Heart right ventricle (tissue), 16 donors: ENCODE measurements at places on chromosomes 13 and 19. TPM values are rescaled to one million over a fixed set of nuclear protein-coding genes. Genes with fewer than 3 reads are reported as not detected.

The ZNF317 gene
- total RNA-seq: 14.0 TPM

The KIR2DL3 gene
- total RNA-seq: not detected

The ZSCAN5A gene
- 21.1 TPM for total RNA-seq

The ZNF587B gene
- 5.9 TPM for total RNA-seq

The ARMC6 gene
- 15.3 TPM for total RNA-seq

The CTXN1 gene
- 0.18 TPM for total RNA-seq

DNA sequence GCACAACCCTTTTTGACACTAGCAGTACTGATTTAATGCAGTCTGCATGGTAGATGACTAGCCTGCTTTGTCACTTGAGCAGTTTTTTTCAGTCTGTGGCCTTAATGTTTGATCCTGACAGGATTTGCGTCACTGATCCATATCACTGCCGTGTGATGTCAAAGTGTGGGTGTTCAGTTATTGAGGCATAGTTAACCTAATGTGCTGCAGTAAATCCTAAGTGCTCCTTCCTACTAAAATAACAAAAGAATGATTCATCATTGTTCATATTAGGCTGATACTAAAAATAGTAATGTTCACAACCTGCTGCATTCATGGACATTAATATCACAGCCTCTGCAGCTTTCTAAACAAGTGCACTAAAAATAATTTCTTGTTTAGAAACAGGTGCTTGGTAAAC lies 121.9 kb upstream of the MLNR start:
- H3K4me1 ChIP-seq: peaks cover 26% of the 10 kb centered on the region
- no peak overlapping the region for H3K4me3 ChIP-seq
- DNase-seq: no peak
- no peaks in the 10 kb centered on the region for H3K36me3 ChIP-seq
- H3K27me3 ChIP-seq: no peaks in the 10 kb centered on the region

DNA sequence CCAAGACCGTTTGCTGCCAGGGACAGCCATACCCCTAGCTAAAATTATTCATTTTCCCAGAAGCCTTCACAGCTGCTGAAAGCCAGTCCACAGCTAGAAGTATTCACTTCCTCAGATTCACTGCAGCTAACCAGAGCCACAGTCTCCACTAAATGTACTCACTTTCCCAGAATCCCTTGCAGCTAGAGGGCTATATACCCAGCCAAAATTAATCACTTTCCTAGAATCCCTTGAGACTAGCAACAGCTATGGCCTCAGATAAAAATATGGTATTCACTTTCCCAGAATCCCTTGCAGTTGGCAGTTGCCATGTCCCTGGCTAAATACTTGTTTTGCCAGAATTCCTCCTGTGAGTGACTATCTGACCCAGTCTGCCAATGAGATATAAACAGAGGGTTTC lies 13.8 kb upstream of the MEIS3 start:
- H3K27me3 ChIP-seq: peaks cover 76% of the 10 kb centered on the region
- H3K36me3 ChIP-seq: no peaks in the 10 kb centered on the region
- peaks cover 21% of the 10 kb centered on the region for H3K4me1 ChIP-seq

DNA sequence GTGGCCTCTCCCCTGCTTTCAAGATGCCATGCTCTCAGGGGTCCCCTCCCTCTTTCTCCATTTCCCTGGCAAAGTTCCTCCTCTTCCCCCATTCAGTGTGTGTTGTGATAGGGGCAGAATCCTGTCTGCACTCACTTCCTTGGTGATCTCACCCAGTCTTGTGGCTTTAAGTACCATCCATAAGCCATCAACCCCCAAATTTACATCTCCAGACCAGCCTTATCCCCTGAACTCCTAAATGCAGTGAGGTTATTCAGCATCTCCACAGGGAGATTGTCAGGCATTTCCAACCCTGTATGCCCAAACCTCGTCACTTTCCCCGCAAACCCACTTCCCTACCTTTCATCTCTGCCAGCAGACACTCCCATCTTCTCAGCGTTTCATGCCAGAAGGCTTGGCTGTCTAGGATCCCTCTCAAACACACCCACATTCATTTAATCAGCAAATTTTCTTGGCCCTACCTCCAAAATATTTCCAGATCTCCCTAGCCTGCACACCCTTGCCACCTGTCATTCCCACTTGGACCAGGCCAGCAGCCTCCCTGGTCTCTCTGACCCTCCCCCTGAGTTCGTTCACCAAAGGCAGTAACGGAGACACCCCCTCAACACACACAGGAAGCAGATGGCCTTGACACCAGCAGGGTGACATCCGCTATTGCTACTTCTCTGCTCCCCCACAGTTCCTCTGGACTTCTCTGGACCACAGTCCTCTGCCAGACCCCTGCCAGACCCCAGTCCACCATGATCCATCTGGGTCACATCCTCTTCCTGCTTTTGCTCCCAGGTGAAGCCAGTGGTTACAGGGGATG lies at the start of gene HCST:
TSS of gene HCST (plus strand) at position 676 of the 808 bp plus-strand sequence. CDS start at position 741, 65 bp downstream.
- peak within 1 kb of the TSS; percentile 96 for H3K27ac ChIP-seq
- peaks cover 12% of the 10 kb centered on the region for H3K4me1 ChIP-seq
- H3K27me3 ChIP-seq: no peaks in the 10 kb centered on the region
- DNase-seq: no peak
- H3K36me3 ChIP-seq: no peaks in the 10 kb centered on the region
- no peak within 1 kb of the TSS for H3K4me3 ChIP-seq

DNA sequence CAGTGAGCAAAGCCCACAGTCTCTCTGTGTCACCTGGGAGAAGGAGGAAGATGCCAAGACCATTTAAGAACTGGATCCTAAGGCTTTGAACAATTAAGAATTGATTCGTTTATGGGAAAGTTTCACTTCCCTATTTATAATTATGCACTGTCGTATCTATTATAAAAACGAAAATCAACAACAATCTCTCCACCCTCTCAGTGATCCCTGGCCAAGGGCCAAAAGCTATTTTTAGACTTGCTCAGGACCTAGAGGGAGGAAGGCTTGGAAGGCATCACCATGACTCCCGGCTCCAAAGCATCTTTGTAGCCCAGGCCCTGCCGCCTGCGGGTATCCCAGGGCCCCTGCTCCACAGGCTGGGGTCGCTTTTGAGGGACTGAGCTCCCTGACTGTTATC lies 1.3 kb downstream of the RHPN2 start:
- peak overlapping the region; percentile 55 for H3K4me3 ChIP-seq
- DNase-seq: no peak
- H3K27ac ChIP-seq: no peak overlapping the region
- no peaks in the 10 kb centered on the region for H3K4me1 ChIP-seq
- no peaks in the 10 kb centered on the region for H3K27me3 ChIP-seq

GRCh38 chr19:1619703-1620102 lies 14.4 kb upstream of the UQCR11 start:
- H3K4me1 ChIP-seq: no peaks in the 10 kb centered on the region
- H3K4me3 ChIP-seq: no peak overlapping the region
- no peak for DNase-seq
- H3K27ac ChIP-seq: no peak overlapping the region
- H3K36me3 ChIP-seq: no peaks in the 10 kb centered on the region

GRCh38 chr13:75326173-75327134 lies 155.5 kb downstream of the TBC1D4 start:
- H3K36me3 ChIP-seq: no peaks in the 10 kb centered on the region
- no peak for DNase-seq
- H3K4me3 ChIP-seq: peak overlapping the region; percentile 25
- no peak overlapping the region for H3K27ac ChIP-seq
- H3K4me1 ChIP-seq: peaks cover 33% of the 10 kb centered on the region
- no peaks in the 10 kb centered on the region for H3K27me3 ChIP-seq

- H3K27me3 ChIP-seq: no peaks in the 10 kb centered on the region
- no peaks in the 10 kb centered on the region for H3K36me3 ChIP-seq
- H3K4me3 ChIP-seq: no peak overlapping the region
- H3K4me1 ChIP-seq: no peaks in the 10 kb centered on the region
- no peak overlapping the region for H3K27ac ChIP-seq
Measured at GRCh38 chr13:108610507-108610906, 18.9 kb upstream of the MYO16 start.

GRCh38 chr13:20332361-20333096 lies 100.4 kb upstream of the GJB6 start:
- DNase-seq: no peak
- peak overlapping the region; percentile 56 for H3K27ac ChIP-seq
- no peaks in the 10 kb centered on the region for H3K27me3 ChIP-seq
- H3K4me3 ChIP-seq: no peak overlapping the region
- H3K4me1 ChIP-seq: no peaks in the 10 kb centered on the region

GRCh38 chr13:23899555-23899954 lies 2.3 kb upstream of the C1QTNF9B start:
- peaks cover 9% of the 10 kb centered on the region for H3K27me3 ChIP-seq
- H3K4me1 ChIP-seq: peaks cover 6% of the 10 kb centered on the region
- H3K4me3 ChIP-seq: no peak overlapping the region
- H3K27ac ChIP-seq: no peak overlapping the region

- H3K36me3 ChIP-seq: no peaks in the 10 kb centered on the region
- H3K4me1 ChIP-seq: peaks cover 12% of the 10 kb centered on the region
- H3K27me3 ChIP-seq: no peaks in the 10 kb centered on the region
- H3K27ac ChIP-seq: peak overlapping the region; percentile 99
- H3K4me3 ChIP-seq: peak overlapping the region; percentile 84
Measured at GRCh38 chr13:40668335-40668734, 1.9 kb upstream of the FOXO1 start.

DNA sequence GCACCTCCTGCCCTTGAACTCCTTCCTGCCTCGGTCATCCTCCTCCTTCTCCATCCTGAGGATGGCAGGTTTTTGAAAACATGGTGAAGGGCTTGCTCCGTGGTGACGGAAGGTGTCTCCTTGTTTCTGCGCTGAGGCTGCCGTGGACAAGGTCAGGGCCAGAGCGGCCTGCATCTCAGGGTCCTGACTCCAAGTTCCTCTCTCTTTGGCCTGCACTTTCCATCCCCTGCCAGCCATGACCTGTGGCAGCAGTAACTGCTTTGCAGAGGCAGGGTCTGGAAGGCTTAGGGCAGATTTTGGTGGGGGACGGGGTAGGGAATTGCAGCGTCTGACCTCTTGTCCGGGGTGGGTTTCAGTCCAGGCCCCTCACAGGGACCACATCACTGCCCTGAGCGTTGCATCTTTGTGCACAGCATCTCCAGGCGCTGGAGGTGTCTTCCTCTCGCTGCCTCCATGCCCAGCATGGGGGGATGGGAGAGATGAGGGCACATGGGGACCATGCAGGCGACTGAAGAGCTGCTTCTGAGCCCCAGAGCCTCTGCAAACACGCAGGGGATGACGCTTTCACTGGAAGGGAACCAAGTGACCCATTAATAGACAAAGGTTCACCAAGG lies 216.8 kb downstream of the TEX29 start:
- no peak for DNase-seq
- H3K36me3 ChIP-seq: no peaks in the 10 kb centered on the region
- H3K27me3 ChIP-seq: peaks cover 68% of the 10 kb centered on the region
- no peaks in the 10 kb centered on the region for H3K4me1 ChIP-seq
- no peak overlapping the region for H3K27ac ChIP-seq

- peaks cover 3% of the 10 kb centered on the region for H3K27me3 ChIP-seq
- H3K27ac ChIP-seq: no peak overlapping the region
- H3K36me3 ChIP-seq: no peaks in the 10 kb centered on the region
- H3K4me3 ChIP-seq: no peak overlapping the region
- no peaks in the 10 kb centered on the region for H3K4me1 ChIP-seq
Measured at GRCh38 chr19:28519218-28519779, 693.7 kb downstream of the UQCRFS1 start.

GRCh38 chr13:29957320-29957719 lies 106.9 kb upstream of the UBL3 start:
- H3K4me1 ChIP-seq: no peaks in the 10 kb centered on the region
- no peaks in the 10 kb centered on the region for H3K36me3 ChIP-seq
- H3K27me3 ChIP-seq: no peaks in the 10 kb centered on the region
- no peak for DNase-seq

GRCh38 chr19:38057959-38058690 lies 151.1 kb downstream of the SIPA1L3 start:
- H3K36me3 ChIP-seq: no peaks in the 10 kb centered on the region
- H3K27me3 ChIP-seq: no peaks in the 10 kb centered on the region
- no peak for DNase-seq
- H3K4me3 ChIP-seq: no peak overlapping the region

GRCh38 chr19:31214997-31215396 lies 134.2 kb downstream of the TSHZ3 start:
- no peak overlapping the region for H3K27ac ChIP-seq
- H3K36me3 ChIP-seq: no peaks in the 10 kb centered on the region
- H3K4me3 ChIP-seq: no peak overlapping the region
- H3K4me1 ChIP-seq: no peaks in the 10 kb centered on the region
- DNase-seq: no peak

DNA sequence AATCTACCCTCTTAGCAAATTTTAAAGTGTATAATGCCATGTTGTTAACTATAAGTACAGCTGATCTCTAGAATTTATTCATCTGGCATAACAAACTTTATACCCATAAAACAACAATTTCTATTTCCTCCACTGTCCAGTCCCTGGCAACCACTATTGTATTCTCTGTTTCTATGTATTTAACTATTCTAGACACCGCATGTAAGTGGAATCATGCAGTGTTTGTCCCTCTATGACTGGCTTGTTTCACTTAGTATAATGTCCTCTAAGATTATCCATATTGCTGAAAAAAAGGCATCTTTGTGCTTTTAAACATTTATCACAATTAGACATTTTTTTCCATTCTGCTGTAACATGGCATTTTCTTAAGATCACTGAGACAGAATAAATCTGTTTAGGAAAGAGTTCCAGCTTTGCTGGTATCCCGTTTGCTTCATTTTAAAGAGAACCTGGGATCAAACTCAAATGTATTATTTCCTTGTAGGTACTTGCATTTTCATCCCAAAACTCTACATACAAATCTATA lies 1191.0 kb downstream of the SLITRK5 start:
- no peak overlapping the region for H3K4me3 ChIP-seq
- H3K4me1 ChIP-seq: no peaks in the 10 kb centered on the region
- H3K27ac ChIP-seq: no peak overlapping the region
- no peak for DNase-seq
- no peaks in the 10 kb centered on the region for H3K27me3 ChIP-seq

DNA sequence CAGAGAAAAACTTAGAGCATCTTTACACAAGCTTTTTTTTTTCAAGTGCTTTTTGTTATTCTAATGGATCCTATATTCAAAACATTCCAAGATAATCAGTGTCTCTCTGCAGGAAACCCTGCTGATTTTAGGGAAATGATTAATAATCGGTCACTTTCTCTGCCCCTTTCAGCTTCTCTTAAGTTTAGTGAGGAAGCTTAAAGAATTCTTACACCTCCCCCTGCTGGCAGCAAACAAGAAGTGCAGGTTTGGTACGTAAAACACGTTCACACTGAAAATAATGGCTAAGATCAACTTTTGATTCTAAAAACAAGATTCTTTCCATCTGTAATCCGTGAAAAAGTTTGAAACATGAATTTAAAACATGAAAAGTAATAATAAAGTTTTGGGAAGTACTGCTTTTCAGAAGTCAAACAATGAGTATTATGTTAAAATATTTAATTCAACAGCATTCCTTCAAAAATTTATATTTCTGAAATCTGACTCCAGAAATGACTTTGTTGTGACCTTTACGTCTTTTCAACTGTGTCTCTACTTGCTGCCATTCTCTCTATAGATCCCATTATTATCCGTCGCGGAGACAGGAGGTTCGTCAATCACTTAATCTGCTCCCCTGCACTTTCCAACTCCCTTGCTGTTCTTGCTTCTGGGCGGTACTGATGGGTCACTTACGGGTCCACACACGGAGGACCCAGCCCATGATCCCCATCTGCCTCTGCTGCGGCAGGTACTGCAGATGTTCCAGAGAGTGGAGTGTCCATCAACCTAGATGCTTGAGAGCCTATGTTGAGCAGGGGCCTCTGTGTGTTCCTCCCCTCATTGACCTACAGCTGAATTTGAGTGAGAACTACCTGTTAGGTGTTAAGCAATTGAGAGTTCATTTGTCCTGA lies 203.1 kb upstream of the EDNRB start:
- no peak overlapping the region for H3K4me3 ChIP-seq
- DNase-seq: no peak
- peaks cover 10% of the 10 kb centered on the region for H3K4me1 ChIP-seq
- H3K27ac ChIP-seq: no peak overlapping the region
- no peaks in the 10 kb centered on the region for H3K36me3 ChIP-seq

GRCh38 chr19:10760273-10760944 lies 42.5 kb downstream of the DNM2 start:
- no peak for DNase-seq
- H3K4me3 ChIP-seq: no peak overlapping the region
- peaks cover 23% of the 10 kb centered on the region for H3K36me3 ChIP-seq
- no peaks in the 10 kb centered on the region for H3K27me3 ChIP-seq
